C1 segment of cervical spinal cord (tissue), 14 donors: ENCODE measurements at places on chromosomes 7 and 10.

GRCh38 chr10:112964482-112964881 is 14.4 kb downstream of the TCF7L2 start:
- no peak for DNase-seq

DNA sequence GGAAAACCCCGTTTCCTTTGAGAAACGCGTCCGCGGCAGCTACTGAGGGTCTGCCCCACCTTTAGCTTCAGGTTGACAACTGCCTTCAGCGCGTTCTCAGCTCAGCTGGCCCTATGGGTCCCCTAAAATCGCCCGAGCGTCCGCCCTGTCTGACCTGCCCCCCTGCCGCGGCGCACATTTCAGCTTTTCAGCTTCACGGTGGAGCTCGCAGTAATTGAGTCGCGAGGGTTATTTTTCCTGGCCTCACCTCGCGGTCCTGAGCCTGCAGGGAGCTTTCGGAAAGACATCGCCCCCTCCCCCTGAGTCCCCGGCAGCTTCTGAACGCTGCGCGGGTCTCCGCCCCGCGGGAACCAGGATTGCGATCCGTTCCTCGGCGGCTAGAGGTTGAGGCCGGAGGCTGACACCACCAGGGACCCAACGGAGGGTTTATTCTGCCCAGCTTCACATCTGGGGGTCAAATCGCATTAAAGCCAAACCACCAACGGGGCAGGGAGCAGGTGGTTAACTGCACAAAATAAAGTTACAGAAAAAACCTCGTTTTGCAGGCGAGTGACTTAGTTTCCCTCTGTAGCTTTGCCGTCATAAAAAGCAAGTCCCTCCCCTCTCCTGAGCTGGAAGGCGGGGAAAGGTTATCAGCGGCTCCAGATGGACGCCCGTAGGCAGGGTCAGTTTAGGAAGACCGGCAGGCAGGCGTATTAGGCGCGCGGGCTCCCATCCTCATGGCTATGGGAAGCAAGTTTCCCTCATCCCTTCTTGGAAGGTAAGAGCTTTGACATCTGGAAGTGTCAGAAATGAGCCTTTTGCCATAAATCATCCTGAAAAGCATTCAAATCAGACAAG is 11.0 kb downstream of the TWIST1 start:
- no peak for DNase-seq

DNA sequence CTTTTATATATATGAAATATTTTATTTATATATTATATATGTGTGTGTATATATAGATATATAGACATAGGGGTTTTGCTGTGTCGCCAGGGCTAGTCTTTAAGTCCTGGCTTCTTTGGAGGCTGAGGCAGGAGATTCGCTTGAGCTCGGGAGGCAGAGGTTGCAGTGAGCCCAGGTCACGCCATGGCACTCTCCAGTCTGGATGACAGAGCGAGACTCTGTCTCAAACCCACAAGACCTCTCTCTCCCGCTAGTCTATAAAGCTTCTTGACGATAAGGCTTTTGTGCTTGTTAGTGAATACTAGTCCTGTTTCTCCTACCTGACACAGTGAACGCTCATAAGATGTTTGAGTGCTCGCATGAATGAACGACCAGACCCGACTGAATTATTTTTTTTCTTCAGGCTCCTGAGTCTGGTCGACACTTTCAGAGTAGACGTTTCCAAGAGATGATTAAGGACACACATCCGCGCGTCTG is 577 bp upstream of the DDX21 start:
- DNase-seq = no peak

GRCh38 chr7:135712796-135713195 is 15.2 kb downstream of the SLC13A4 start:
- no peak for DNase-seq

GRCh38 chr7:17600340-17600752 is 301.9 kb downstream of the AHR start:
- no peak for DNase-seq

DNA sequence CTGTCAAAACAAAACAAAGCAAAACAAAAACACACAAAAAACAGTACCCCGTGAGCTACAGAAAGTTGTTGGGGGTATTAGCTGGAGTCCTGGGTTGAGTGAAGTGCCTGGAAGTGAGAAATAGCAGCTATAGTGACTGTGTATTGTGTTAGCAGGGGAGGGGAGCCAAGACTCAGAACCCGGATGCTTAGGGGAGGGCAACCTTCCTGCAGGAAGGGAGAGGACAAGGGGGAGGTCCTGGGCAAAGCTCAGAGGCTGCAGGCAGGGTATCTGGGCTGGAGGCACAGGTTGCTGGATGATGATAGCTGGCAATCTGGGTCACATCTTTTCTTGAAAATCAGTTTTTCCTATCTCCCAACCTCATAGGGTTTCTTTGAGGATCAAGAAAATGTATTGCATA is 75.8 kb upstream of the PARD3 start:
- no peak for DNase-seq

GRCh38 chr10:80276335-80276734 is 13.1 kb downstream of the MAT1A start:
- DNase-seq = no peak

- DNase-seq = no peak
These were observed 2.7 kb downstream of the TRUB1 start for GRCh38 chr10:114940735-114941134.

GRCh38 chr7:88259656-88260380 is 40.0 kb upstream of the SRI start:
- no peak for DNase-seq

- DNase-seq = no peak
These were observed 168.2 kb downstream of the TNS3 start for GRCh38 chr7:47413526-47414341.

DNA sequence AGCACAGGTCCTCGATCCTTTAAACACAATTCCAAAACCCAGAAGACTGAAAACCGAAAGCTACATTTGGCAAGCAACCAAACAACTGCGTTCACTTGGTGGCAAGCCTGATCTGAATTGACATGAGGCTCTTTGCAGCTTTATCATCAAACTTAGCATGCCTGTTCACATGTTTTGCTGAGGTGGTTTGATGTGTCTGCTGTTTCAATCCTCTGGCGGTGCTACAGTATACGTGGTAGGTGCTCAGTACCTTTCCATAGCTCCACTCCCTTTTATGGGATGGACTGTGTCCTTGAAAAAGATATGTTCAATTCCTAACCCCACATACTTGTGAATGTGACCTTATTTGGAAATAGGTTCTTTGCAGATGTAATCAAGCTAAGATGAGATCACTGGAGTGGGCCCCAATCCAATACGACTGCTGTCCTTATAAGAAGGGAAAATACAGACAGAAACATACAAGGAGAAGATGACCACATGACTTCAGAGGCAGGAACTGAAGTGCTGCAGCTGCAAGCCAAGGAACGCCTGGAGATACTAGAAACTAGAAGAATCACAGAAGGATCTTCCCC is 33.4 kb downstream of the CCDC6 start:
- no peak for DNase-seq

DNA sequence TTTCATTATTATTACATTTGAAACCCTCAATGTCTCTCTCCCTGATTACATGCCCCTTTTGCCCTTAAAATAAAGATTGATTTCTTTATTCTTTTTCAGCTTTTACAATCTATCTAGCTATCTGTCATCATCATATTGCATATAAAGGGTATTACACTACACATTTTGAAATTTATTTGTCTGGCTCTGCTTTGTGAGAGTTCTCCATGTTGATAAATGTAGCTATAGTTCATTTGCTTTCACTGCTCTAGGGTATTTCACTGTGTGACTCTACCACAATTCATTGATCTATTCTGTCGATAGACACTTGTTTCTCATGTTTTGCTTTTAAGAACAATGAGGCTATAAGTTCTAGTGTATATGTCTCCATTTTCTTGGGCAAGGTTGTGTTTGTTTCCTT is 25.6 kb downstream of the CDK1 start:
- no peak for DNase-seq

- no peak for DNase-seq
These were observed 3.5 kb upstream of the XPNPEP1 start for GRCh38 chr10:109926825-109927224.

DNA sequence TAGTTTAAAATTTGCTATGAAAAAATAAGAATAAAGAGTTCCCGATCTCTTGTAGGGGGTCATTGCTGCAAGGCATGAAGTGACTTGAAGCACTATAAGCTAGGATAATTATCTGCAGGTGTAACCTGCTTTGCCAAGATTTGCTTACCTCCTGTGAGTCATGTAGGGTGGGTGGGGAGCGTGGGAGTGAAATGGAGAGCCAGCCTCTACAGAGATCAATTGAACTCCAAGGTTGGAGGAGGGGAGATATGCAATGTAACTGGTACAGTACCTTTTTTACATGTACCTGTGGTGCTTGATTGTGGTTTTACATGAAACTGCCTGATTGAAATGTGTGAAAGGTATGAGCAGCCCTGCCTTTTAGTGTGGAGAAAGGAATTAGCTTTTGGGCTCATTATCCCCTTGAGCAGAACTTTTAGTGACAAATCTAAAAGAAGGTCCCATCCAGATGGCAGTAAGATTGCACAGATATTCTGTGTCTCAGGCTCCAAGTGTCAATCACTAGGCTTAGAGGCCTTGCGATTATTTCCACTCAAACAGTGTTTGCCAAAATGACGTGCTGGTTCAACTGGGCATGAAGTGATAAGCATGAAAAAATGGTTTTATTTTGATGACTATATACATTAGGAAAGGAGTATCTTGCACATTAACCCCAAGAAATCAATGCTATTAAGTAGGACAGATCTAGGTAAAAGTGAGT is 138.6 kb upstream of the GRB10 start:
- no peak for DNase-seq

GRCh38 chr10:98391578-98391991 is 23.4 kb downstream of the PYROXD2 start:
- no peak for DNase-seq

- DNase-seq = no peak
These were observed 375.0 kb upstream of the FZD8 start for GRCh38 chr10:36017137-36017536.

- no peak for DNase-seq
These were observed 89.9 kb upstream of the LSM8 start for GRCh38 chr7:118094044-118094443.

DNA sequence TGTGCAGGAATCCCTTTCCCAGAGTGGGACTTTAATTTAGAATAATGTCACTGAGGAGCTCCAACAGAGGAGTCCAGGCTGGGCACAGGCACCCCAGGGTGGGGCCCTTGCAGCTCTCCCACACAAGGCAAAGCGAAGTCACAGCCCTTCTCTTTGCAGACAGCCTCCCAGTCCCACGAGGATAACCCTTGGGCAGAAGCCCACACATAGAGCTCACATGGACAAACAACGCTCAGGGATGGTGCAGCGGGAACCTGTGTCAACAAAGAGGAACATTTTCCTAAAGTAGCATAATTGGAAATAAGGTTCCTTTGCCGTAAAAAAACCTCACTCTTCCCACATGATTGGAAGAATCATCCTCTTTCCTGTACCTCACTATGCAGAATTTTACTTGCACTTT is 29.3 kb upstream of the GGCT start:
- no peak for DNase-seq

- no peak for DNase-seq
These were observed 29.8 kb downstream of the PDLIM1 start for GRCh38 chr10:95260909-95261552.

- DNase-seq = no peak
These were observed 49.0 kb downstream of the CCDC71L start for GRCh38 chr7:106611911-106612310.

- no peak for DNase-seq
These were observed 220.5 kb downstream of the CDK14 start for GRCh38 chr7:90816511-90817142.

DNA sequence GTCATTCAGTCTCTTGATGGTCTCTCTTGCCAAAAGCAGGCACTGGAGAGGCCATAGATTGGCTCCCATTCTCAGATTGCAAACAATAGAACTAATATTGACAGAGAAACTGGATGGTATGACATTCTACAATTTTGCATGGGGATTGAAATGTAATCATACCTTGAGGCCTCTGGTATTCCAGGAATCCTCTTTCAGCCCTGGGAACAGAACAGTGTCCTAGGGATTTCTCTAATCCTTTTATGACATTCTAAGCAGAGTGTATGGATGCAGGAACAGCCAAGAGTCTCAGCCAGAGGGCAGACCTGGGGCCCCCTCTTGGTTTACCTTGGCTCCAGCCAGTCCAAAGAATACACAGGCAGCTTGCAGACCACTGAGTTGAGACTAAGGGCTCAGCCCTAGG is 206.4 kb downstream of the KCNMA1 start:
- no peak for DNase-seq

DNA sequence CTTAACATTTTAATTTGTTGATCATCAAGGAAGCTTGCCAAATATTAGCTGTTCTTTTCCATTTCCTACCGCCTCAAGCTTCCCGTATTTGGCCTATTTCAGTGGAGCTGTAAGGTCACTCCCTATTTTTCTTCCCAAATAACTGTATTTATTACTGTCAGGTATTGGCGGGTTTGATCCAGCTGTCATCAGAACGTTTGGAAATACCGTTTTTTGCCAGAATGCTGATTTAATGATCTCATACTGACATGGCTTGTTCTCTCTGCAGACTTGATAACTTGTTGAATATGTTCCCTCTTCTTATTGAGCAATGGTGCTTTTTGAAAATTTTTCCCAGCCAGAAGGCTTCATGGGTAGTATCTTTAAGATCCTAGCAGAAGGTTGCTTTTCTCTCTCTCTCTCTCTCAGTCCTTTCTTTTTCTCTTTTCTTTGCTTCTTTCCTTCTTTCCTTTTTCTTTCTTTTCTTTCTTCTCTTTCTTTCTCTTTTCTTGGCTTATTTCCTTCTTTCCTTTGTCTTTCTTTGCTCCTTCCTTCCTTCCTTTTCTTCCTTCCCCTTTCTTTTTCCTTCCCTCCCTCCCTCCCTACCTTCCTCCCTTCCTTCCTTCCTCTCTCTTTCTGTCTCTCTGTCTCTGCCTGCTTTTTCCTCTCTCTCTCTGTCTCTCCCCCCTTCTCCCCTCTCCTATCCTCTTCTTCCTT is 42.1 kb downstream of the CUX1 start:
- no peak for DNase-seq
